ENCODE measurements at places on chromosomes 13 and 19.

DNA sequence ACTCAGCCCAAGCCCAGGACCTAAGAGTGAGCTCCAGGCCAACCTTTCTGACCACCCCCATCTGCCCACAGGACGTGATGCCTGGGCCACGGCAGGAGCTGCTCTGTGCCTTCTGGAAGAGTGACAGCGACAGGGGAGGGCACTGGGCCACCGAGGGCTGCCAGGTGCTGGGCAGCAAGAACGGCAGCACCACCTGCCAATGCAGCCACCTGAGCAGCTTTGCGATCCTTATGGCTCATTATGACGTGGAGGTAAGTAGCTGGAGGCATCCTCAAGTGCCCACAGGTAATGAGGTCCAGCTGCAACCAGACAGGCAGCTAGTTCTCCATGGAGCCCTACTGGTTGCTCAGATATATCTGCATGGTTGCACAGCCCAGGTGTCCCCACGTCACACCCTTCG, 14.8 kb downstream of the DDX39A start:
- no peak for DNase-seq

DNA sequence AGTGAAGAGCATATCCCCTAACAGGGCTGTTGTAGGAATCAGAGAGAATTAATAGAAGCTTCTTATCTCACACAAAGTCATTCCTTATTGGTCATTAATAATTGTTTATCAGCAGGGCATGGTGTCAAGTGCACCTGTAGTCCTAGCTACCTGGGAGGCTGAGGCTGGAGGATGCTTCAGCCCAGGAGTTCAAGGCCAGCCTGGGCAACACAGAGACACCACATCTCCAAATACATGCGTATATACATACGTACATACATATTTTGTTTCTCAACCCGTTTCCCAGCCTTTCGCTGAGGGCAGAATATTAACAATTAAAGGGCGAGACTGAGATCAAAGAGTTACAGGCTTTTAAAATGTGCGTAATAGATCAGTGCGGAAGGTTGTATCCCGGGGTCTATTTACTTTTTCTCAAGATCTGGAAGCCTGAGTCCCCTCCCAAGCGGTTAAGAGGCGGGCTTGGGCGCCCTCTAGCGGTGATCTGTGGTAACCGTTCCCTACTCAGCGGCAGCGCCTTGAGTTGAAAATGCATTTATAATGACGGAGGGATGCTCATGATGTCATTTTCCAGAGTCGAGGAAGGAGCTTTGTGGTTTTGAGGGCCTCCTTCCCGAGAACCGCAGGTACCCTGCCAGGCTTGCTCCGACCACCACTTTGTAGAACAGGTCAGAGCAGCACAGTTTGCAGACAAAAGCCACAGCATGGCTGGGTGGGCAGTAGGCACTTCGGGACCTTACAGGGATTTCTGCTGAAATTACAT, 169.6 kb upstream of the GPR12 start:
- peak; percentile 55 for DNase-seq

DNA sequence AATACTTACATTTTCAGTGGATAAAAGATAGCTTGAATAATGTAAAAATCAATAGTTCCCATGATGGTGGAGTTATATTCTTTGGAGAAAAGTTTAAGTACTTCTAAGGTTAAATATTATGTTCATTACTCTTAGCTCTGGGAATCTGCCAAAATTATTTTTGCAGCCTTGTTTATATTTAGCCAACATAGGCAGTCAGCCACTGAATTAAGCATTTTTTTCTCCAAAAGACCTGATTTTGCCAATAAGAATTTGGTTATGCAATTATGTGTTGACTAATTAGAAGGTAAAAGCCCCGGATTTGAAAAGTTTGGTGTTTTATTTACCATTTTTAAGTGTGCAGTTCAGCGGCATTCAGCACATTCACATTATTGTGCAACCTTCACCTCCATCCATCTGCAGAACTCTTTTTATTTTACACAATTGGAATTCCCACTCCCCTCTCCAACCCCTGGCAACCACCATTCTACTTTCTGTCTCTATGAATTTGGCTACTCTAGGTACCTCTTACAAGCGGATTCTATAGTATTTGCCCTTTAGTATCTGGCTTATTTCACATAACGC, 90.1 kb upstream of the C1QTNF9B start:
- DNase-seq, result no peak

- DNase-seq, result no peak
Measured at GRCh38 chr13:81498969-81499368, 1158.0 kb upstream of the SPRY2 start.

- DNase-seq, result no peak
Measured at GRCh38 chr19:49210901-49211451, 53.4 kb downstream of the TRPM4 start.

- no peak for DNase-seq
Measured at GRCh38 chr13:45940061-45940460, 88.5 kb upstream of the SIAH3 start.

- no peak for DNase-seq
Measured at GRCh38 chr19:3766520-3766919, 4.0 kb downstream of the MRPL54 start.

DNA sequence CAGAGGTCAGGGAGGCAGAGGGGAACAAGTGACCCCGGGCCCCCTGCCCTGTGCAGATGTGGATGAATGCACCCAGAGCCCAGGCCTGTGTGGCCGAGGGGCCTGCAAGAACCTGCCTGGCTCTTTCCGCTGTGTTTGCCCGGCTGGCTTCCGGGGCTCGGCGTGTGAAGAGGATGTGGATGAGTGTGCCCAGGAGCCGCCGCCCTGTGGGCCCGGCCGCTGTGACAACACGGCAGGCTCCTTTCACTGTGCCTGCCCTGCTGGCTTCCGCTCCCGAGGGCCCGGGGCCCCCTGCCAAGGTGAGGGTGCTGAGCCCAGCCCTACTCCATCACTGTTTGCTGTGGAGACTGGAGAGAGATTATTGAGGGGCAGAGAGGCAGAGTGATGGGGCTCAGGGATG, 9.9 kb downstream of the LTBP4 start:
- DNase-seq, result no peak

GRCh38 chr13:79987323-79987722, 353.6 kb downstream of the SPRY2 start:
- DNase-seq, result no peak

DNA sequence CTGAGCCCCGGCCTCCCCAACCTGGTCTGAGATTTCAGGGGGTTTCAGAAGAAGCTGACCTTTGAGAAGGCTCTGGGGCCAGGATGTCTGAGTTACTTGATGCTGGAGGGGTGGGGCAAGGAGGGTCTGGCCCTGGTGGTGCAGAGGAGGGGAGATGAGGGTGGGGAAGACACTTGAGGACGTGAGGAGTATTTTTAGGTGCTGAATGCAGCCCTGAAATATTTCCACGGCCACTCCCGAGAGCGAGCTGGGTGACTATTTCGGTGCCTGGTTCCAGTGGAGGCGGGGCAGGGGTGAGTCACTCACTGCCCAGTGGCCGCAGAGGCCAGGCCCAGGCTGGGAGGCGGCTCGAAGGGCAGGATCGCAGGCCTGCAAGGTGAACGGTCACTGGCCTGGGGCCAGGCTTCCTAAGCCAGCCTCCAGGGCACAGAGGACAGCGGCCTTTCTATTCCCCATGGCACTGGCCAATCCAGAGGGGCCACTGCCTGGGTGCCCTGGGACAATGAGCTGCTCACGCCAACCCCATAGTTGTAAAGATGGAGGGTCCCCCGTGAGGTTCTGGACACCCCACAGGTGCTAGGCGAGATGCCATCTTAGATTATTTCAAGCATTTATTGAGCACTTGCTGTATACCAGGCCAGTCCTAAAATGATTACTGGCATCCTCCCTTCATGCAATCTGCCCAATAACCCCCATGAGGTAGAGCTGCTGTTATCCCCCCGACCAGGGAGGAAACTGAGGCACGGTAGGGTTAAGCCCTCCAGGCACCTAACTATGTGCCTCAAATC, 19.7 kb upstream of the JUND start:
- no peak for DNase-seq

- no peak for DNase-seq
Measured at GRCh38 chr13:36418022-36418805, 14.1 kb upstream of the CCNA1 start.

GRCh38 chr13:99809926-99810325, 161.6 kb downstream of the ZIC5 start:
- DNase-seq, result no peak

GRCh38 chr13:96297360-96297759, 207.5 kb downstream of the HS6ST3 start:
- no peak for DNase-seq

DNA sequence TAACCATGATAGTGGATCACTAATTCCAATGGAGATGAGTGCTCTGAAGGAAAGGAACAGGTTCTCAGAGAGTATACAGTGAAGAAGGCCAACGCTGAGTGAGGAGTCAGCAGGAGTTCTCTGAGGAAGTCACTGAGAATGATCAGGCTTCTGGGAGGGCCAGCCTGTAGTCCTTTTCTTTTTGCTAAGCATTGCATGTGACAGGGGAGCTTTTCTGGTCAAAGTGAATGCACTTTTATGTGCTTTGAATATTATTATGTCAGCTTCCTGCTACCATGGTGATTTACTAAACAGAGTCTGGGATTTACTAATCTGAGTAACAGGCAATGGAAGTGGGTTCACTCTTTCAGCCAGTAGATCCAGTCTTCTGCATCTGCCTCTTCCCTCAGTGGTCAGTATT, 81.1 kb upstream of the SERP2 start:
- DNase-seq, result no peak

- DNase-seq, result no peak
Measured at GRCh38 chr19:29724102-29724641, 9.1 kb upstream of the C19orf12 start.

GRCh38 chr19:50178859-50179537, 15.9 kb upstream of the IZUMO2 start:
- no peak for DNase-seq

DNA sequence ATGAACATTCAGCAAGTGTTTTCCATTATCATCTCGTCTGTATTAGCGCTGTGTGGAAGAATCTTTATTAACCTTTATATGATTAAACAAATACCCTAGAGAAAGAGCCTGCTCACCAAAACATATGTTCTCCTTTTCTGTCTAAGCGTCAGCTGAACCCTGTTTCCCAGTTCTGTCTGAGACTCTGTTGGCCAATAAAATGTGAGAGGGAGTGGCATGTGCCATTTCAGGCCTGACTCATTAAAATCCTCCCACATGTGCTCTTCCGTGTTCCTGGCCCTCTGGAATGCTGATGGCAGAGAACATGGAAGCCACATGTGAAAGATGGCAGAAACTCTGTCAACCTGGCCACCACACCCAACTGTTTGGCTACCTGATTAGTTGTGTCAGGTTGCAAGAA, 181.9 kb upstream of the EDNRB start:
- DNase-seq, result no peak

GRCh38 chr19:543910-544608, at the start of gene GZMM:
TSS of gene GZMM (plus strand) at chr19:544053. CDS start at chr19:544072, 19 bp downstream.
- no peak for DNase-seq

DNA sequence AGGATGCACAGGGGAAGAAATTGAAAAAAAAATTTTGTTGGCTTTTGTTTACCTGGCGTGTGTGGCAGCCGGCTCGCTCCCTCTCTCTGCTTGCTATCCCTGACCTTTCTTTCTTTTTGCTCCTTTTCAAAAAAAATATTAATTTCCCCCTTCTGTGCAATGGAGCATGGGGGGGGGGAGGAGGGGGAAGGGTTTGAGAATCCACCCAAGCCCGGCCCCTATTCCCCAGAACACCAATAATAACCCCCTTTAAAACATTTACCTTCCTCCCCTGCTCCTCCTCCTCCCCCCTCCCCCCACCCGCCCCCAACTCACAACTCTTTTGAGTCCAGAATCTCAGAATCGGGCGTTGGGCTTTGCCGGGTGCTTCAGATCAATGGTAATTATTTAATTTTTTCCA, 28.4 kb downstream of the NFIX start:
- DNase-seq, result no peak

GRCh38 chr19:18672044-18672451, 11.4 kb upstream of the CRTC1 start:
- no peak for DNase-seq

- DNase-seq, result no peak
Measured at GRCh38 chr19:5586300-5587070, 18.7 kb upstream of the TINCR start.

GRCh38 chr13:39273953-39274738, 235.9 kb downstream of the NHLRC3 start:
- DNase-seq, result no peak

- no peak for DNase-seq
Measured at GRCh38 chr13:45847554-45848224, 3.9 kb downstream of the SIAH3 start.

GRCh38 chr13:38819053-38819452, 132.2 kb downstream of the FREM2 start:
- DNase-seq, result no peak

DNA sequence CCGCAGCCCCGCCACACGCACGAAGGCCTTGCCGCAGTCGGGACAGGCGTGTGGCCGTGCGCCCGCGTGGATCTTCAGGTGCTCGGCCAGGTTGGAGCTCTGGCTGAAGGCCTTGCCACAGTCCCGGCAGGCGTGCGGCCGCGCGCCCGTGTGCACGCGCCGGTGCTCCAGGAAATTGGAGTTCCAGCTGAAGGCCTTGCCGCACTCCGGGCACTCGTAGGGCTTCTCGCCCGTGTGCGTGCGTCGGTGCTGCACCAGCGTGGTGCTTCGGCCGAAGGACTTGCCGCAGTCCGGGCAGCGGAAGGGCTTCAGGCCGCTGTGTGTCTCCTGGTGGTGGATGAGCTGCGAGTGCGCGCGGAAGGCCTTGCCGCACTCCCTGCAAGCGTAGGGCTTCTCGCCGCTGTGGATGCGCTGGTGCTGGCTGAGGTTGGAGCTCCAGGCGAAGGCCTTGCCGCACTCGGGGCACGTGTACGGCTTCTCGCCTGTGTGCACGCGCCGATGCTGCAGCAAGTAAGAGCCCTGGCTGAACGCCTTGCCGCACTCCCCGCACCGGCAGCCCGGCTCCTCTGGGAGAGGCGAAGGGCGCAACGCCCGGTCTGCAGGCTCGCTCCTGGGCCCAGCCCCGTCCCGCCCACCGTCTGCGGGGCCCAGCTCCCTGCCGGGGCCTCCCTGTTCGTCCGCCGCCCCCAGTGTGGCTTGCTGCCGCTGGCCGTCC, 3.6 kb upstream of the A1BG start:
- DNase-seq, result no peak

- DNase-seq, result no peak
Measured at GRCh38 chr19:45773384-45773783, 4.3 kb upstream of the SIX5 start.

- DNase-seq, result no peak
Measured at GRCh38 chr13:90883592-90883991, 463.9 kb upstream of the MIR17HG start.

- DNase-seq, result peak; percentile 11
Measured at GRCh38 chr13:76473552-76474134, 412.6 kb downstream of the KCTD12 start.

- DNase-seq, result peak; percentile 73
Measured at GRCh38 chr19:32224371-32225244, 120.8 kb upstream of the ZNF507 start.

DNA sequence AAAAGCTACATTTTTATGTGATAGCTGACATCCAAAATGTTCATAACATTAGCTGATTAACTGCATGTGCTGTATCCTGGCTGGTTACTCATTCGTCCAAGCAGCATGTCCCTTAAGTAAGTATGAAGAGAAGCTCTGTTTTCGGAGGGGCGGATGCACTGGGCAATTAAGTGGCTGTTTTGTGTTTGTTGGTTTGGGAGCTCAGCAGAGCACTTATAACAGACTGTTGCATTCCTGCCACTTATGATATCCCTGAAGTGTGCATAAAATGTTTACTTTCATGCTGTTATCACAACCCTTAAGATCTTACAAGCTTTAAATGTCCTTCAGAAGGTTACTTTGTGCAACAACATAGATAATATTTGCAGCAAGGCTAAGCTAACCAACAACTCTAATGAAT, 264.1 kb downstream of the NALCN start:
- no peak for DNase-seq

- no peak for DNase-seq
Measured at GRCh38 chr13:109933476-109933875, 147.1 kb upstream of the IRS2 start.
